T1000 (cell line): ENCODE measurements at places on chromosomes 5 and 9.
A peak's percentile ranks its signal among the peaks of the same experiment; 100 is the strongest.

GRCh38 chr5:68834491-68834981, 259.3 kb upstream of the SLC30A5 start:
- no peak for DNase-seq

DNA sequence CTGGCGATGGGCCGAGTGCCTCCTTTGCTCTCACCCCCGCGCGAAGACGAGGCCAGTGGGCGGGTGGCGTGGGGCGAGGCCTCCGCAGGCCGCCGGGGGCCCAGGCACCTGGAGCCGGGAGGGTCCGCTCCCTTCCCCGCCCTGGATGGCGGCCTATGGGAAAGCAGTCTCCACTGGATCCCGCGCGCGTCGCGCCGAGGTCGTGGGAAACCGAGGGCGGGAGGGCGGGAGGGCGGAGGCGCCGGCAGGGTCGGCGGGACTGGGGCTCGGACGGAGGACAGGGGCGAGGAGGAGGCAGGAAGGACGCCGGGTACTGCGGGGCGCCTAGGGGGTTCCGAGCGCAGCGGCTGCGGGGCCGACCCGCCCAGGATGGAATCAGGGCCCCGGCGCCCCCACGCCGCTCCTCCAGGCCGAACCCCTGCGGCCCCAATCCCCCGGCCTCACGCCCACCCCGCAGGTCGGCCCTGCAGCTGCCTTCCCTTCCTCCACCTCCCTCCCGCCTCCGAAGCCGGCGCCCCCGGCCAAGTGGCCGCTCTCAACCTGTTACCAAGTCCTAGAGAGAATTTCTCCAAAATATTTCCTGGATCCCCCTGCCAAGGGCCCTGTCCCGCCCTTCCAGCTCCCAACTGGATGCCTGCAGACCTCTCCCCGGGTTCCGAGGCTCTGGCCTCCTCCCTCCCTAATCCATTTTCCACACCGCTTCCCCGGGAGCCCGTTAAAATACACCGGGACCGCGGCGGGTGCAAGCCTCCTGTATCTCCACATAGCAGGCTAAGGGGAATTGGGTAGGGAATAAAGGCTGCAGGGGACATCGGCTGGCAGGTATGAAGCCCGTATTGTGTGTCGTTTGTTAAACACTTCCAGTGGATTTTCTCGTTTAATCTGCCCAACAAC, 146.3 kb downstream of the ERCC6L2 start:
- no peak for DNase-seq

GRCh38 chr5:77781076-77781475, 4.9 kb upstream of the TBCA start:
- no peak for DNase-seq

DNA sequence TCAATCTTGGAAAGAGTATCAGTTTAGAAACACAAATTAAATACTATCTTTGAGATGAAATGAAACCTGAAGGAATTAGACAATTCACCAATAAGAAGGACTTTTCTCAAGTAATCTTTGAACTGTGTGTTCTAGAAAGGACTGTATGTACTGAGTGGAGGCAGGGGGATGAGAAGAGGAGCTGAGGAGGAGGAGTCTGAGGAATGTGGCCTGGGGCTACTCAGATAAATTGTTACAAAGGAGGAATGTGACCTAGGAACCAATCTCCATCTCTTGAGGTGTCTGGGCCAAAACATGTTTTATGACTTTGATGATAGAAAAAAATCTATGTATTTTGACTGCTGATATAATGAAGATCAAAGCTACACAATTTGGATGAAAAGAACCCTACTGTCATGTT, 124.3 kb upstream of the ANKRD55 start:
- no peak for DNase-seq

GRCh38 chr9:81473708-81474107, 215.6 kb downstream of the TLE1 start:
- DNase-seq = no peak

GRCh38 chr5:41574391-41574790, 64.0 kb upstream of the PLCXD3 start:
- no peak for DNase-seq

- no peak for DNase-seq
These were observed 26.3 kb downstream of the PAM start for GRCh38 chr5:102781359-102781758.

- no peak for DNase-seq
These were observed 108.3 kb upstream of the ADAMTSL1 start for GRCh38 chr9:18365651-18366050.

GRCh38 chr5:73733219-73733618, 107.2 kb downstream of the ARHGEF28 start:
- DNase-seq = no peak

GRCh38 chr5:148523139-148523538, 131.2 kb downstream of the HTR4 start:
- no peak for DNase-seq

DNA sequence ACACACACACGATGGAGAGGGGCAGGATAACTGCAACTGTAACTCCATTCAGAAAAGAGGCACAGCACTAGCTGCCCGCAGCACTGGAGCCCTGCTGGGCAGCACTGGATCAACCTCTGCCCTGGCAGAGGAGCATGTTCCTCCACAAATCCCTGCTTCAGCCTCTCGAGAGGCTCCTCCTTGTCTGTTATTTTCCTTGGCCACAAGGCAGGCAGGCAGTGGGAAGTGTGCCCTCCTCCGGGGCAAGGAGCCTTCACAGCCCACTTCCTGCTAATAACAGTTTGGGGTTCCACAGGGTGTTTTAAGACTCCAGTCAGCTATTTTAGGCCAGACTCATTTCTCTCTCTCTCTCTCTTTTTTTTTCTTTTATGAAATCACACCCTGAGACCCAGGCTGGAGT, 11.8 kb downstream of the FXN start:
- DNase-seq = no peak

GRCh38 chr5:135651156-135651555, 72.4 kb upstream of the CXCL14 start:
- no peak for DNase-seq

- DNase-seq = no peak
These were observed 91.9 kb downstream of the TRPM6 start for GRCh38 chr9:74795803-74796202.

GRCh38 chr5:6448622-6449464, at the start of gene UBE2QL1:
UBE2QL1 (plus strand) TSS chr5:6448859; CDS start chr5:6448894, 35 bp downstream.
- no peak for DNase-seq

GRCh38 chr5:134007581-134008265, 2.9 kb upstream of the VDAC1 start:
- DNase-seq = no peak

DNA sequence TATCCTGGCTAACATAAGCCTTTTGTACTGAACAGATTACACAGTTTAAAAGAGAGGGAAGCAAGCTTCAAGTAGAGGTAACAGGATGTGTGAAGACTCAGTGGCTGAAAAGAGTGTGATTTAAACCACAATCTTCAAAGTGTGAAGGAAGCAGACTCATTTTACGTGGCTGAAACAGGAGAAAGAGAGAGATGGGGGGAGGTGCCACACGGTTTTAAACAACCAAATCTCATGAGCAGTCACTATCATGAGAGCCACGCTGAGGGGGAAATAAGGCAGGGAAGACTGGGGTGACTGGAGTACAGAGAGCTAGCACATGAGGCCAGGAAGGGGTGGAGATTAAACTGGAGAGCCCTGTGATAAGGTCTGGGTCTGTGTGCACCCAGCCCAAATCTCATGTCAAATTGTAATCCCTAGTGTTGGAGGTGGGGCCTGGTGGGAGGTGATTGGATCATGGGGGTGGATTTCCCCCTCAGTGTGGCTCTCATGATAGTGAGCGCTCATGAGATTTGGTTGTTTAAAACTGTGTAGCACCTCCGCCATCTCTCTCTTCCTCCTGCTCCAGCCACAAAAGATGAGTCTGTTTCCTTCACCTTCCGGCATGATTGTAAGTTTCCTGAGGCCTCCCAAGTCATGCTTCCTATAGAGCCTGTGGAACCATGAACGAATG, 318.6 kb upstream of the CD180 start:
- DNase-seq = no peak

DNA sequence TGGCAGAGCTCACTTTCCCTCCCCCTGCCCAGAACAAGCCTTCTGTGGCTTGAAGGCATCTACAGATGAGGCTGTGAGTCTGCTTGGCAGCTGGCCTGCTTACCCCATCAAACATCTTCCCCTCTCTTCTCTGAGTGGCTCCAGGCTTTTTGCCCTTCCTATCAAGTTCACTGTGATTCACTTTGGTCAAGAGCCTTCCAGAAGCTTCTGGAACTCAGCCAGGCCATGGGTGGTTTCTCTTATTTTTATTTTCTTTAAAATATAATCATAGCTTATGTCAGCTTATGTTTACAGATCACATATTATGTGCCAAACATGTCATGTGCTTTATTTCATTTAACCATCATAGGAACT, 267.0 kb downstream of the SEC61B start:
- peak; percentile 52 for DNase-seq

- DNase-seq = no peak
These were observed 34.8 kb upstream of the RAB3C start for GRCh38 chr5:58548068-58548467.

DNA sequence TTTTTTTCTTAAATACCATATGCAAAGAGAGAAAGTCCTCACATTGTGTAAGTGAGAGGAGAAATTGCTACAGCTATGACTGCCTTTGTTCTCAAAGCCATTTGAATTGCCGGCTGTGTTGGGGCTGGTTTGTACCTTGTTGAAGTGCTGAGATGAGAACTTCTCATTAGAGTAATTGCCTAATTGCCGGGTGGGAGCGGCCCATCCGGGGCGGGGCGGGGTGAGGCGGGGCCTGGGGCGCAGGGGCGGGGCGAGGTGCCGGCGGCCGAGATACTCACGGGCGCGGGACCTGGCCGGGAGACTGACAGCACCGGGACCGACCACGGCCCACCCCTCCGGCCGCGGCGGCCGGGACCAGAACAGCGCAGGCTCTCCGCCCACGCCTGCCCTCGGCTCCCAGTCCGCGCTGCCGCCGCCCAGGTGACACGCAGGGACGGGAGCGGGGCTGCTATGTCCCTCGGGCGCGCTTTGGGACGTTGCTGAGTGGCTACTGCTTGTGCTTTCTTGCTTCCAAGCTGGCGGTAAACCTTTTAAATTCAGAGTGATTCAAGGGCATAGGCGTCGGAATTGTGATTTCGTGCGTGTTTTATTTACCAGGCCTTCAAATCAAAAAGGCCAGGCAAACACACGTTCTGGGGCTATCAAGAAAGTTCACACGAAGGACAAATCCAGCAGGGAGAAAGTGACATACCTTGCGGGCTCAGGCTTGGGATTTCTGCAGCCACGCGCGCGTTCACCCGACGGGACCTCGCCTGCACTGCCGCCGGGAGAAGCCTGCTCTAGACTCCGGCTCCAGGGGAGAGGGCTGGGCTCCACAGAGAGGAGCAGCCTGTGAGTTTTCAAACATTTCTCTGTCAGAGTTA, 269.1 kb downstream of the FANCC start:
- DNase-seq = no peak

DNA sequence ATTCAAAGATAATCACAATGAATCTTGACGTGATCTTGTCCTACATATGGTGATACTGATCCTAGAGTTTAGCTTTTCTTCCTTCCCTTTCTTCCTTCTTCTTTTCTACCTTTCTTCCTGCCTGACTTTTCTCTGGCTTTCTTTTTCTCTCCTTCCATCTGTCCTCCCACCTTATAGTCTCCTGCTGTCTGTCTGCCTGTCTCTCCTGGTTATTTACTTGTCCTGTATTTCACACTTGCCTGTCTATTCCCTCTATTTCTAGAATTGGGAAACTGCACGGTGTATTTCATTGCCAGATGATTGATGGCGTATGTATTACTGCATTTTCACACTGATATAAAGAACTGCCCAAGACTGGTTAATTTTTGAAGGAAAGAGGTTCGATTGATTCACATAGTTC, 718.1 kb upstream of the CDH6 start:
- no peak for DNase-seq

GRCh38 chr5:122391621-122392020, 79.6 kb downstream of the SNCAIP start:
- DNase-seq = no peak

GRCh38 chr9:2610985-2611384, 10.6 kb upstream of the VLDLR start:
- DNase-seq = no peak

- no peak for DNase-seq
These were observed 5.7 kb downstream of the ENTPD8 start for GRCh38 chr9:137435381-137435891.

- no peak for DNase-seq
These were observed 19.9 kb upstream of the SVEP1 start for GRCh38 chr9:110599468-110599867.

GRCh38 chr9:13832446-13832845, 481.5 kb downstream of the NFIB start:
- no peak for DNase-seq

- no peak for DNase-seq
These were observed 175.2 kb downstream of the PSAT1 start for GRCh38 chr9:78472111-78472510.

DNA sequence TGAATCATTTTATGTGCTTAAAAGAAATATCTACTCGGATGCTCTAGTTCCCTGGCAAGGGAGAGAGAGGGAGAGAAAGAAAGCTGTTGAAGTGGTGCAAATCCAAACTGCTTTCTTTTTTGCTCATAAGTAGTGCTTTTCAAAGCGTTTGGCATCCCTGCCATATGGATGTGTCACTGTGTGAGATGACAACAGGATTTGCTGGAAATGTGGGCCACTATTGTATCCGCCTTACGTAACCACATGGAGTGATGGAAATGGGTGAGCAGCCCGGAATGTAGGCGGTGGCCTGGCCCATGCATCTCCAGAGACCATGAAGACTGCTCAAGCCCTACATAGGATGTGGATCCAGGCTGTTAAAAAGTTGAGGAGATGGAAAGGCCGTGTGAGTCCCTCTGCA, 30.8 kb downstream of the TJP2 start:
- no peak for DNase-seq

- peak; percentile 44 for DNase-seq
These were observed 48.7 kb downstream of the RUSC2 start for GRCh38 chr9:35538361-35539234.
